Upper lobe of right lung (tissue), 1 donor: ENCODE measurements at places on chromosomes 7 and 10. TPM values are rescaled to one million over a fixed set of nuclear protein-coding genes. Genes with fewer than 3 reads are reported as not detected.

GRCh38 chr10:44925224-44925623 lies 14.1 kb downstream of the TMEM72 start:
- no peak overlapping the region for H3K27ac ChIP-seq
- no peaks in the 10 kb centered on the region for H3K36me3 ChIP-seq
- no peaks in the 10 kb centered on the region for H3K27me3 ChIP-seq
- H3K4me3 ChIP-seq = no peak overlapping the region

GRCh38 chr10:48508791-48509772 lies 95.8 kb downstream of the ARHGAP22 start:
- H3K4me3 ChIP-seq = no peak overlapping the region
- no peaks in the 10 kb centered on the region for H3K27me3 ChIP-seq
- peaks cover 17% of the 10 kb centered on the region for H3K4me1 ChIP-seq
- no peak overlapping the region for H3K27ac ChIP-seq

DNA sequence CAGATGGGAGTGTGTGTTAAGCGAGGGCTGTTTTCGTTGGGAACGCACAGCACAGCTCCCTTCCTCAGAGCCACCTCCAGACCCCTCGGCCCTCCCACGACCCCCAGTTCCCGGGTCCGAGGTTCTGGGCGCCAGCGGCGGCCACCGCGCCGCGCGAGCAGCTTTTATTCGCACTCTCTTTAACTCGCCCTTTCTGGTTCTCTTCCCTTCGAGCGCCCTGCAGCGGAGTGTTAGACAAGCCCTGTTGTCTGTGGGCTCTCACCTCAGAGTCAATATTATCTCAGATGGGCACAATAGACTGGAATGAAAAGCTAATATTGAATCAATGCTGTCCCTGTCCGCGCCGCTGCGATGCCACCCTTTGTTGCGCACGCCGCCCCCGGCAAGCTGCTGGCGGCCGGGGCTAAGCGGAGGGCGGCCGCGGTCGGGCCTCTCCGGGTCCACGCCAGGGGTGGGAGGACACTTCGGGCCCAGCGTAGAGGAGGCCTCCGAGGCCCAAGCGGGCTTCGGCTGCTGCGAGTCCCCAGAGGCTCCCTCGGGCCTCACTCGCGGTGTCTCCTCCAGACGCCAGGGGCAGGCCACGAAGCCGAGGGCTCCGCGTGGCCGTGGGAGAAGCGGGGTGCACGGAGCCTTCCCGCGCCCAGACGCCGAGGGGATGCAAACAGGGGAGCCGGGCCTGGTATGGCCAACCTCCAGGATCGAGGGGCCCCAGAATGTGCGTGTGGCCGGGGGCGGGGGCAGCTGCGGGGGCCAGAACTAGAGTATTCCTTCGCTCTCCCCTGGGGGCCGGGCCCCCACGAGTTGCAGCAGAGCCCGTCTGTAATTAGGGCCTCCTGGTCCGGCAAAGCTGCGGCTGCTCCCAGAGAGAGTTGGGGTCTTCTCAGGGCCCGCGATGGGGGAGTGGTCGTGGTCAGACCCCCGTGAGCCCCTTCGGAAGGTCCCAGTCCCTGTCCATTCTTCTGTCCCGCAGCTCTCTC lies 7.9 kb upstream of the EMX2 start:
- DNase-seq = no peak
- H3K27ac ChIP-seq = no peak overlapping the region
- no peak overlapping the region for H3K4me3 ChIP-seq
- H3K27me3 ChIP-seq = peaks cover 97% of the 10 kb centered on the region

DNA sequence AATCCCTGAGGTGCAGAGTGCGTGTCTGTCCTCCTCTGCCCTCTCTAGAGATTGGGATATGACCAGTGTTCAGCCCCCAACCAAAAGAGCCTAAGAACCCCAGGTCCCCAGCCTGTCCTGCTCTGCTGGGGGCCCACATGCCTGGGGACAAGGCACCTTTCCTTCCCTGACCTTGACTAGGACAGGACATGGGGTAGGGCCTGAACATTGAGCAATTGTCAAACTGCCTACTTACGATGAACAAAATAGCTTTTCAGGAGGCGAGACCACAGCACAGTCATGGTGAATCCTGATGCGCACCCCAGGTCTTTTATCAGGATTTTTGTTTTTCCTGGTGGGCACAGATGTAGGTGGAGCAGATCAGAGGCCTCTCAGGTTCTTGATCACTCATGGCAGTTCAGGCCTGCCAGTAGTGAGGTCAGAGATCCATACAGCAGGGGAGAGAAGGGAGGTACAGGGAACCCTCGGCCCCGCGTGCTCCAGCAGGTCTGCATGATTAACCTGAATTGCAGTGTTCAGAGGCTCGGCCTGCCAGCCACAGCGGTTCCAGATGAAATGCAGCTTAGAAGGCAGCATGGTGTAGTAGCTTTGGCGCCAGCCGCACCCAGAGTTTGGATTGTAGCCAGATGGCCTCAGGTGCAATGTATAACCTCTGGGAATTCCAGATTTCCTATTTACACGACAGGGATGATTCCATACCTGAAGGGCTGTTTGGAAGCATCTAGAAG lies 191.3 kb downstream of the CUX1 start:
- no peak overlapping the region for H3K4me3 ChIP-seq
- no peaks in the 10 kb centered on the region for H3K36me3 ChIP-seq
- H3K4me1 ChIP-seq = no peaks in the 10 kb centered on the region
- no peaks in the 10 kb centered on the region for H3K27me3 ChIP-seq

DNA sequence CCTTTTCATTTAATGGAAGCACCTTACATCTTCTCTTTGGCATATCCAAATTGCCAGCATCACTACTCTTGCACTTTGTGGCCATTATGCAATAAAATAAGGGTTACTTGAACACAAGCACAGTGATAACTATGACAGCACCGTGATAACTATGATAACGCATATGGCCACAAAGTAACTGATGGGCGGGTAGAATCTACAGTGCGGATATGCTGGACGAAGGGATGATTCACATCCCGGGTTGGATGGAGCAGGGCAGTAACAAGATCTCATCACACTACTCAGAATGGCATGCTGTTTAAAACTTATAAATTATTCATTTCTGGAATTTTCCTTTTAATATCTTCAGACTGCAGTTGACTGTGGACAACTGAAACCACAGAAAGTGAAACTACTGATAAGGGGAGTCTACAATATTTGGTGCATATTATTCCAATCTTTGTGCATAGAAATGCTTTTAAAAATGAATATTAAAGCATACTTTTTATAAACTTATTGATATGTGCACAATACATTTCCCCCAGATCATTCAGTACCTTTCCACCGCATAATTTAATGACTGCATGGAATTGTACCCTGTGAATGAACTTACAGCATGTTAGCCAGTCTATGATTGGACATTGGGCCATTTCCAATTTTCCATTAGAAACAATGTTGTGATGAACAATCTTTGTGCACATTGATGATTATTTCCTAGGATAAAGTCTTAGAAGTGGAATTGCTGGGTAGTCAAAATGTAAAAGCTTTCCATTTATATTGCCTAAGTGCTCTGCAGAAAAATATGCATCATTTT lies 136.4 kb downstream of the WNT2 start:
- no peak overlapping the region for H3K27ac ChIP-seq
- no peak for DNase-seq
- no peaks in the 10 kb centered on the region for H3K27me3 ChIP-seq
- peaks cover 17% of the 10 kb centered on the region for H3K36me3 ChIP-seq
- H3K4me3 ChIP-seq = no peak overlapping the region
- H3K4me1 ChIP-seq = no peaks in the 10 kb centered on the region

GRCh38 chr10:98916526-98917125 lies 319.0 kb downstream of the HPSE2 start:
- H3K27me3 ChIP-seq = no peaks in the 10 kb centered on the region
- H3K36me3 ChIP-seq = no peaks in the 10 kb centered on the region
- H3K4me1 ChIP-seq = no peaks in the 10 kb centered on the region
- H3K27ac ChIP-seq = no peak overlapping the region
- DNase-seq = no peak

- H3K4me3 ChIP-seq = no peak overlapping the region
- no peaks in the 10 kb centered on the region for H3K36me3 ChIP-seq
- no peak overlapping the region for H3K27ac ChIP-seq
- no peak for DNase-seq
- peaks cover 4% of the 10 kb centered on the region for H3K4me1 ChIP-seq
Observed at GRCh38 chr7:71612911-71613310, 481.0 kb downstream of the GALNT17 start.

The C10orf105 gene
- total RNA-seq = 0.52 TPM

The ANKRD61 gene
- not detected for total RNA-seq
